Lower lobe of right lung (tissue), 2 donors: ENCODE measurements at places on chromosomes 5 and 9. TPM values are rescaled to one million over a fixed set of nuclear protein-coding genes. Genes with fewer than 3 reads are reported as not detected.

DNA sequence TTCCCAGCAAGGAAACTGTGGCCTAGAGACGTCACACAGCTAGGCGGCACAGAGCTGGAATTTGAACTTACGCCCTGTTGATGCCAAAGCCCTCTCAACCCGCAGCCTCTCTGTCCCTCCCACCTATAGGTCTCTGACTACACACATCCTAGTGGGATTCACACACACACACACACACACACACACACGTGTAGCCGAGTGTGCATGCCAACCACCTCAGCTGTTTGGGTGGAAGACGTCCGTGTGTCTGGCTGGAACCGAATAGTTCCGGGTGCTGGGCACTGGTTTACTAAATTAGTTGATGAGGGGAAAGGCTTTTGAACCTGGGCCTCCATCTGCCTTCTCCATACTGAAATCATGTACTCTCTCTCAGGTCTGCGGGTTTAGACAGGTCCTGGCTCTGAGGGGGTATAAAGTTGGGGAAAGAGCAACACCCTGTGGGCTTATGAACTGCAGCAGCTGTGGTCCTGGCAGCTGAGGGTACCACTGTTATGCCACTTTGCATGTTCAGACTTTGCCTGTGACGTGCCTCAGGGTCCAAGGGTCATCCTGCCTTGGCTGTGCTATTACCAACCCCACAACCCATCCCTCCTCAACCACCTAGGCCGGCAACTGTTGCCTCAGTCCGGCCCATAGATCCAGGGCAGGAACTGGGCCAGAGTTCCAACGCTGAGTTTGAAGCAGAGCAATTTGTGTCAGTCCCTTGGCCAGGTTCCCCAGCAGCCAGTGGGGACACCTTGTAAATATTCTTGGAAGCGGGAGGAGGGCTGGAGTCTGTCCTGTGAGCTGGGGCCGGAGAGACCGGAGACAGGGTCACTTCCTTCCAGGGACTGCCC lies 50.5 kb downstream of the PSD2 start:
- DNase-seq: no peak

GRCh38 chr9:68697851-68698250 lies 7.2 kb upstream of the PIP5K1B start:
- DNase-seq: no peak

DNA sequence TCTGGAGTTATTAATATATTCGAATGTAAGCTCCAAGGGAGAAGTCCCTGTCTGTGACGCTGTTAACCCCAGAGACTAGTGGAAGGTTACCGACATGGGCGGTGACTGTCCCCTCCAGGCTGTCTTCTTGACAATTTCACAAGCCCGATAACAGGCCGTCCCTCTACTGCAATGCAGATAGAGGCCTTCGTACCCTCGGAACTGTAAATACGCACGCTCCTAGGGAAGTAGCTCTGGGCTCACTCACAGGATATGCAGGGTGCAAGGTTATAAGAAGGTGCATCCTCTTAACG lies 680 bp upstream of the RFK start:
- DNase-seq: peak; percentile 63

DNA sequence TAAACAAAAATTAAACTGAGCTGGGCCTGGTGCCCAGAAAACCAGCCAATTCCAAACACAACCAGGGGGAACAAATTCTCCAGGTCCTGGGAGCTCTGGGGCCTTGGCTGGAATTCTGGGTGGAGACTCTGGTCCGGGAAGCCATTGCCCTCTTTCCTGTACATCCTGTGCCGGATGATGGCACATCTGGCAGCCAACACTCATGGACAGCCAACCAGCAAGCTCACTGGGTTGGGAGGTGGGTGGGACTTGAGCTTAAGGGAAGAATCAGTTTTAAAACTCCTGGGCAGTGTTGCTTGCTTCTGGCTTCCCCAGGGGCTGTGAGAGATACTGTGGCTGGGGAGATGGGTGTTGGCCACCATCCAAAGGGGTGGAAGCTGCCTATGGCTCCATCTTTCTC lies 56.1 kb downstream of the PCDH1 start:
- no peak for DNase-seq

DNA sequence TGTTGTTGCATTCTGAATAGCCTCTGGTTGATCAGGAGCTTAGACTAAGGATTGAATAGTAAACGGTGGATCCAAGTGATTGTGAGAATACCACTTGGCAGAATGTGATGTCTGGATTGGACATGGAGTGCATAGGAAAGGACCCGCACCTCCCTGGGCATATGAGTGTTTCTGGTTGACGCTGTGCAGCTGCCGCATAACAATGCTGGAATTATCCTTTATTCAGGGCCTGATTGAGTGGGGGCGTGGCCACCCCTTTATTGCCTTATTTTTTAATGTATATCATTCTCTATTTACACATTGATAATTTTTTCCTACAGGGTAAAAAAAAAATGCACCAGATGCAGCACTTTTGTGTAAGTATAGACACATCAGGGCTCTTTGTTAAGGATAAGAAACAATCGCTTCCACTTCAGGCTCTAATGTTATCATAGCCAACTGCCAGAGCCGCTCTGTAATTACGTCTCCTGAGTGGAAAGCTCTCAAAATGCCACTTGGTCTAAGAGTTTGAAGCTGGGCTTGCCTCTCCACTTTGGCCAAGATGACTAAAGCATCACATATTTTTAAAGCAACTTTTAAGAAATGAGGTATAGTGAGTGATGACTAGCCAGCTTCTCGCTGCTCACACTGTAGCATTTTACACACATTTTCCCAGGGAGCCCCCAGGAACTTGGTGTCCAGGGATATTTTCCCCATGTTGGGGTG lies 5.7 kb downstream of the FGD3 start:
- no peak for DNase-seq

DNA sequence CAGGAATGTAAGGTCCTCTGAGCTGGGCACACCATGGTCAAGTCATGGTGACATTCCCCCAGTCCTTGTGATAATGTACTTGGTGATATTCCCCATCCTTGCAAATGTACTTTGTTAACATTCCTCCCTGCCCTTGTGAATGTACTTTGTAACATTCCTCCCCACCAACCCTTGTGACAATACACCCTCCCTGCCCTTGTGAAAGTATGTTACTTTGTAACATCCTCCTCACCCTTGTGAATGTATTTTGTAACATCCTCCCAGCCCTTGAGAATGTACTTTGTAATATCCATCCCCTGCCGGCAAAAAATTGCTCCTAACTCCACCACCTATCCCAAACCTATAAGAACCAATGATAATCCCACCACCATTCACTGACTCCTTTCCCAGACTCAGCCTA lies 53.3 kb downstream of the RAPGEF6 start:
- DNase-seq: no peak

GRCh38 chr9:135617991-135618411 lies 21.3 kb downstream of the GLT6D1 start:
- DNase-seq: no peak

DNA sequence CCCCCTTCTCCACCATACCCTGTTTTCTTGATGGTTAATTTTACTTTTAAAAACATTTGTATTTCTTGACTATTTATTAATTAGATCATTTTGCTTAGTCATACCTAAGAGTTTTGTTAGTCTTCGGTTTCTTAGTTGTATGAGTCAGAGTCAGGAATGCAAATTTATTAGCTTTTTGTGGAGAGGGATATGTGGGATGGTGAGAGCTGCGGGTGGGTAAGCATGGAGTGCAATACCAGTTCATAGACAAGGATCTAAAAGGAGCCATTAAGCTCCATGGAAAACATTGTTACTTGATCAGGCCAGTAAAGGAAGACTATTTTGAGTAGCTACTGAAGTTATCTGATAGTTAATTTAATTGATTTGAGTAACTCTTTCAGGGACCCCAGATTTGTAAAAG lies 77.5 kb downstream of the ZSWIM6 start:
- no peak for DNase-seq

DNA sequence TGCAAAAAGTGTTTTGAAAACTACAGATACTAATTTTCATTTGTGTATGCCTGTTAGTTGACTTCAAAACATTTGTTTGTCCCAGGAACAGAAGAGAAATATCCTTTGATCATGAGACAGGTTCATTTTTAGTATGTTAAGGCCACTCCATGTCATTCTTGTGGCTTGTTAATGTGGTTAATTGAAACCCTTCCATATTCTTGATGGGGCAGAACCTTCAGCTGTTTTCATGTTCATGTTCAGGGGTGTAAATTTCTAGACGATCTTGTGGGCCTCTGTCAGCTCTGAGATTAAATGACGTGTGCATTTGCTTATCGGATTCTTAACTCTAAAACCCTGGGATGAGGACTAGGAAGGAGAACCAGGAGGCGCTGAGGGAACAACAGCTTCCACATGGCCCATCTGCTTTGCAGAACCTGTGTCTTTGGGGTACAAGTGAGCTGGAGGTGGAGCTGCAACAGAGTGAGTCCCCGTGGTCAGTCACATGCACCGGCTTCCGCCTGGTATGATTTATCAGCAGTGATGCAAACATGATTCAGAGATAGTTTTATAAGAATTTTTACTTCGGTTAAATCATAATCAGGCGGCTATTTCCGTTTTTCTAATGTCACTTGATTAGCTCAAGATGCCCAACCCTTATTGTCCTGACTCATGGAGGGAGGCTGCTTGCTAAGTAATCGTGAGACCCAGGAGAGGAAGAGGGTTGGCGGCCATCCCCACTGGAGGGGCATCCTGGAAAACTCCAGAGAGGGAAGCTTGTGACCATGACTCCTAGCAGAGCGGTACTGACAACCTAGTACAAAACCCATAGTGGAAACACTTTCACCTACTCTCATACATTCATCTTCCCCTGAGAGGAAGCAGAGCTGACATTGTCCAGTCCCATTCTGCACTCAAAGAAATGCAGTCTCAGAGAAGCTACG lies 138.4 kb downstream of the C9orf152 start:
- DNase-seq: peak; percentile 66

DNA sequence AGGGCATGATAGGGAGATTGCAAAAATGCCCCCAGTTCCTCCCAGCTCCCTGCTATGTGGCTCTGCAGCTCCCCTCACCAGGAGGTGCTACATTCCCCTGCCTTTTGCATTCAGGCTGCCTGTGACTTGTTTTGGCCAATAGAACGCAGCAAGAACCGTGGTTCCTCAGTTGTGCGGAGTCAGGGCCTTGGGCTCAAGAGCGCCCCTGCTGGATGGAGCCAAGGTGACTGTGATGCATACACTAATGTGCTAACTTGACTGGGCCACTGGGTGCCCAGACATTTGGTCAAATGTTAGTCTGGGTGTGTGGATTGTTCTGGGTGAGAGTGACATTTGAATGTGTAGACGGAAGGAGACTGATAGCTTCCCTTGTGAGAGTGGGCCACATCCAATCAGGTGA lies 123.3 kb upstream of the MVB12B start:
- no peak for DNase-seq

- DNase-seq: no peak
Observed at GRCh38 chr9:102514541-102514940, 480.6 kb upstream of the CYLC2 start.

Gene IL33
- total RNA-seq: 47.8 TPM

Gene TAS2R1
- not detected for total RNA-seq

Gene ZNF454
- 2.6 TPM for total RNA-seq

Gene ANKDD1B
- 4.3 TPM for total RNA-seq

Gene SYNPO
- 90.6 TPM for total RNA-seq

Gene SCGB3A2
- total RNA-seq: 624 TPM

Gene SLC38A9
- total RNA-seq: 23.8 TPM
